BJ (cell line): ENCODE measurements at places on chromosomes 4 and X.

GRCh38 chr4:2787230-2788100 lies 5.4 kb upstream of the SH3BP2 start:
- DNase-seq: no peak

DNA sequence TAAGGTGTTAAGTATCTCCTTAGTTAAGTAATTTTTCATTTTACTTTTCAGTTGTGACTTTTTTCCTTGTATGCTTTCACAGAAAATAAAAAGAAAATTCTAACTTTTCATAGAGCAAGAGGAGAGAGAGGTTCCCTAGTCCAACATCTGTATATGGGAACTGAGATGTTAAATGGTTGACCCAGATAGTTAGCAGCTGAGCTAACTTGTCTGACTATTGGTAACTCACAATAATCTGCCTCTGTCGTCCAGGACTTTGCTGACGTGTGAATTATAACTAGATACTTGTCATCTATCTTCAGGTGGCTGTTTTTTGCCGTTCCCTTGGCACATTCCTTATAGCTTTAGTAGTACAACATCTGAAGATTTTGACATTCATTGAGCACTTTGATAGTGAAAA lies 29.9 kb downstream of the TBC1D19 start:
- no peak for DNase-seq

GRCh38 chrX:111170017-111170416 lies 74.0 kb downstream of the PAK3 start:
- no peak for DNase-seq

DNA sequence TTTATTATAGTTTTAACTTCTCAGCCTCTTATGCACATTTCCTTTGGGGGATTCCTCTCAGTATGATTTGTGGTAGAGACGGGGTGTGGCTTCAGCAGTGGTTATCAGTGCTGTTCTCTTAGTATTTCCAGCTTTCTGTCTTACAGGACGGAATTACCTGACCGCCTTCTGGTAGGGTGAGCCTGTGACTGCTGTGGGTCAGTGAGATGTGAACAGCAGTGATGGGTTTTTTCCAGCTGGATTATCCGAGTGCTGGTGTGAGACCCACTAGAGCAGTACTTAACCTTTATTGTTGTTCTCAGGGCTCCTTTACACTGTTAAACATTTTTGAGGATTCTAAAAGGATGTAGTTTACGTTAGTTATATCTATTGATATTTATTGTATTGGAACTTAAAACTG lies 135.2 kb downstream of the SLIT2 start:
- no peak for DNase-seq
